ENCODE measurements at places on chromosomes 5 and 9.

- no peak for DNase-seq
These were observed 189.5 kb downstream of the ACTL7B start for GRCh38 chr9:108666240-108666784.

DNA sequence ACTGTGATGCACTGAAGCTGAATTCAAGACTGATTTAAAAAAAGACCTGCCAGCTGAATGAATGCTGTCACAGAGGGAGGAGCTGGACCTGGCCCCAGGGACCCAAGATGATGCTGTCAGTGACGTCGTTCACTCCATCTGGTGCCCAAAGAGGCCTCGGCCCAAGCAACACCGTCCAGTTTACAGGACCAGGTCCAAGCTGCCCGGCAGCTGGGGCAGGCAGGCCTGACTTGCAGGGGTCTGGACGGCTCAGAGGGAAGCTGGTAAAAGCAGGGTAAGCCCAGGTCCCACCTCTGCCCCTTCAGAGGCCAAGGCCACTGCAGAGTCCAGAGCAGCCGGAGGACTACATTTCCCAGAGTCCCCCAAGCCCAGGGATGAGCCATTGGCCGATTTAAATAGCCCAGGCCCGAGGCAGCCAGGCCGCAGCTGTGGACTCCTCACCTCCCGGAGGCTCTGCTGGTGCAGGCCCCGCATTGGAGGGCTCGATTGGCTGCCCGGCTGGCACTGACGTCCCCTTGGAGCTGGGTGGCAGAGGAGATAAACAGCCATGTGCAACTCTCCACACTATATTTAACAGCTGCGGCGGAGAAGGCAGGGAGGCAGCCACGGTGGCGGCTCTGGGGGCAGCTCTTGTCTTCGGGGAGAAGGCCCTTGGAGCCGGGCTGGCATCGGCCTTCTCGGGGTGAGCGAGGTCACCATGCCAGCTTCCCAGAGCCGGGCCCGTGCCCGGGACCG, at the start of gene PLPP7:
Gene PLPP7, plus strand, starts transcription at position 423 of the 735 bp plus-strand sequence. Its CDS starts 275 bp downstream, at position 698.
- peak; percentile 81 for DNase-seq

DNA sequence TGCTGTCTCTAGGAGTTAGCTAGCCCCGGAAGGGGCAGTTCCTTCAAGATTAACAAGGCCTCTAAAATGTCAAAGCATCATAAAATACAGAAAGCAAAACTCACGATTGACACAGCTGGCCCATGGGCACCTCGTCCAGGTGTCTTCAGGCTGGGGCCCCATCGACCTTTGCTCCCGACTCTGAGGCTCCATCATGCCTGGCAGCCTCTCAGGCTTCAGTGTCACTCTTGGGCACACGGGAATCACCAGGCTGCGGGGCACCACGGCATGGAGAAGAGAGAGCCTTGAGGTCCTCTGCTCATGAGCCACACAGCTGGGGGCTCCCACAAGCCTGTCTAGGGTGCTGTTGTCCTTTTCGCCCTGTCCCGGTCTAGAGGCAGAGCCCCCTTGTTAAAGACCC, 161.2 kb downstream of the GAPVD1 start:
- DNase-seq, result no peak

DNA sequence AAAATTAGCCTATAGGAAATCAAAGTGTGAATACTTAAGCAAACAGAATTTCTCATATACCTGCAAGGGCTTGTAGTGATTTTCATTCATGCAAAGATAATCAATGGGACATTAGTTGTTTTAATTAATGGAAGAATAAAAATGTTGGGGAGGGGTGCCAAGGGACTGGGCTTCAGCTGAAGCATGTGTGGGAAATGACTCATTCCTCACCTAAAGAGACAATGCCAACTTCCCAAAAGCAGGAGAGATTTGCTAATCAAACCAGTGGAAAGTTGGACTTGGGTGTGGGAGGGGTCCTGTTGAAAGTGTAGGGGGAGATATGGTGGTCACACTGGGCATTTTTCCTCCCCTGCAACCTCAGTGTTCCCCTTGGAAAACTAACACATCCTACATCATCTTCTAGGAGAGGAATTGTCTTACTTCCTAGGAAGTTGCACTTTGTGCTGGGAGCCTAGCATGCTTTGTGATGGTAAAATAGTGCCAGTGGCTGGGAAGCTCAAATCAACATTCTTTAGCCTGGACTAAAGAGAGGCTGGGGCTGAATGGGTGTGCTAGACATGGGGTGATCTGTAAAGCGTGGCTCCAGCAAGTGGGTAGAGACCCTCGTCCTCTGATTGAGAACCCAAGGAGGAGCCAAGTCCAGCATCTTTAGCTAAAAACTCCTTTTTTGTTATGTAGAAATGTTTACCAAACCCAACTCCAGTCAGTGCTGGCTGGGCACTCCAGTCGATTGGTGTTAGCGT, 6.4 kb upstream of the LHX2 start:
- no peak for DNase-seq

DNA sequence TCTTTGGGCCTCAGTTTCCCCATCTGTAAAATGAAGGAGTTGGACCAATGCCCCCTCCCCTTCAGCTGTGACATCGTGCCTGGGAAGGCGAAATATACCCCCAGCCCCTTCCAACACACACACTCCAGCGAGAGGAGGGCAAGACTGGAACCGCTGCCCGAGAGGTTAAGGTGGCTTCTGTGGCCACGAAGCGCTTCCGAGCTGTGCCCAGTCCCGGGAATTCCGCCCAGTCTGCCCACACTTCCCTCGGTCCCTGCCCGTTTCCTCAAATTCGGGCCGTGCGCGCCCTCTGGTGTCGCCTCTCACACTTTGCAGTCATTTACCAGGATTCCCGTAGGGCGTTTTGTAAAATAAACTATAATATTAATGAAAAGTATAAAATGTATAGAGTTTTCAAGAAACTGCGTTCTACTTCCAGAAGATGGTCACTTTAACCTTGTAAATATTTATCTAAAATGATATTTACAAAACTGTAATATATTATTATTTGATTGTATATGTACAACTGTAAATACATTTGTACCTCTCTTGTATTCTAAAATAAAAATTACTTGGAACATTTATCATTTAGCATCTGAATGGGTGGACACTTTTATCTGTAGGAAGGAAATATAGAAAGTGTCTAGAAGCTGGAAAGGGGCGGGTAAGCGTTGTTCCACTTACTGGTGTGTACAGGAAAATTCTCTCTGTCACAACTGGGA, 11.0 kb upstream of the EXOSC2 start:
- peak; percentile 77 for DNase-seq
